ENCODE measurements at places on chromosomes 5 and 9.

DNA sequence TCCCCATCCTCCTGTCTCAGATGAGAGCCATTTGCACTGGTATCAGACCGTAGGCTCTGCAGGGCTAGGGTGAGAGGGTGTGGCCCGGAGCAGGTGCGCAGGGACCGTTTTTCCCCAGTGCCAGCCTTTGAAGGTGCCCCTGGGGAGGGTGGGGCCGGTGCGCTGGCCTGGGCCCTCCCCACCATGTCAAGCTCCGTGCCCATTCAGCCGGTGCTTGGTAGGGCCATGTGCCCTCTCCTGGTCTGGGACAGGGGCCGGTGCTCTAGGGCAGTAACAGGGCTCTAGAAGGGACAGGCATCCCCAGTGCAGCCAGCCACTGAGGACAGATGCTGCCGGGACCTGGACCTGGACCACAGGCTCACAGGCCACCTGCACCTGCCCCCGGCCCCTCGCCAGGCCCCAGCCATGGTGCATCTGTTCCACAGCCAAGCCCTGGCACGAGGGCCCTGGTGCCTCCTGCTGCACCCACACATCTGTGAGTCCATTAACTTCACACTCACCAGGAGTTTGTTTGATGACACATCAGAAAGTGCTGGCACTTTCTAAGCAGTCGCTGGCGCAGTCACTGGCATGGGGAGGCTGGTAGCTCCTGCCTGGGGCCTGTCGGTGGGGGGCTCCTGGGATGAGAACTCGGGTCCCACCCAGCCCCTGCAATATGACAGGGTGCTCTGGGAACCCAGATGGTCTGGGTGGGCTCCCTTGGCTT lies 5.0 kb upstream of the QRFP start:
- DNase-seq = no peak

DNA sequence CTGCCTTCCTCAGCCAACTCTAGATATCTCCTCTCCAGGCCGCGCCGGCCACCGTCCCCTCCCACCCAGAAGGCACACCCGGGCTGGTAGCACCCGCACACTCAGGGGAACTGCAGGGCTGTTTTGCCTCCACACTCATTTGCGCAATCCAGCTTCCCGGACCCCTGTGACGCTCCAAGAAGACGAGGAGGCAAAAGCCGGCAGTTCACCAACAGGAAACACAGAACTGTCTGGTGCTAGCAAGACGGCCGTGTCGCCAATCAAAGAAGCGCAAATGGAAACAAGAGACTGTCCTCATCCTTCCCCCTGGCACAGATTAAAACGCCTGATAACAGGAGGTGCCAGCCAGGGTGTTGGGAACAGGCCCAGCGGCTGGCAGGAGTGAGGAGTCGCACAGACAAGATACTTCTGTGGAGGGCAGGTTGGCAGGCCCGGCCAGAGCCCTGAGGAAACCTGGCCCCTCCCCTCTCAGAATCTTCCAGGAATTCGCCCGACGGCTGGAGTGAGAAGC lies 7.8 kb downstream of the AGPAT2 start:
- no peak for DNase-seq

DNA sequence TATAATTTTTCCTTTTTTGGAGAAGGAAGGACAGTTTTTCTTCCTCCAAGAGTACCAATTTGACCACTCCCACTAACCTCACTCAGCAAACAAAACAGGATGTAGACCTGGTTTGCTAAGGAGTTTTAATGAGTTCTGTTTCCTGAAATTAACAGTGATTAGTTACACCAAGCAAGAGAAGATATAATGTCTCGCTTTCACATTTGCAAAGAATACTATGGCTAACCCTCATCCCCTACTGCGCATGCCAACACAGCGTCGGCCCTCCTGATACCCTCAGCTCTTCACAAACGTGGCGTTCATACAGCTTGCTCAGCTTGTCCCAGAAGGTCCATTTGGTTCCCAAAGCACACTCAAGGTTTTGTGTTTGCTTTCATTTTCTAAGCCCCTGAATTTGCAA lies 41.9 kb upstream of the IPPK start:
- no peak for DNase-seq

DNA sequence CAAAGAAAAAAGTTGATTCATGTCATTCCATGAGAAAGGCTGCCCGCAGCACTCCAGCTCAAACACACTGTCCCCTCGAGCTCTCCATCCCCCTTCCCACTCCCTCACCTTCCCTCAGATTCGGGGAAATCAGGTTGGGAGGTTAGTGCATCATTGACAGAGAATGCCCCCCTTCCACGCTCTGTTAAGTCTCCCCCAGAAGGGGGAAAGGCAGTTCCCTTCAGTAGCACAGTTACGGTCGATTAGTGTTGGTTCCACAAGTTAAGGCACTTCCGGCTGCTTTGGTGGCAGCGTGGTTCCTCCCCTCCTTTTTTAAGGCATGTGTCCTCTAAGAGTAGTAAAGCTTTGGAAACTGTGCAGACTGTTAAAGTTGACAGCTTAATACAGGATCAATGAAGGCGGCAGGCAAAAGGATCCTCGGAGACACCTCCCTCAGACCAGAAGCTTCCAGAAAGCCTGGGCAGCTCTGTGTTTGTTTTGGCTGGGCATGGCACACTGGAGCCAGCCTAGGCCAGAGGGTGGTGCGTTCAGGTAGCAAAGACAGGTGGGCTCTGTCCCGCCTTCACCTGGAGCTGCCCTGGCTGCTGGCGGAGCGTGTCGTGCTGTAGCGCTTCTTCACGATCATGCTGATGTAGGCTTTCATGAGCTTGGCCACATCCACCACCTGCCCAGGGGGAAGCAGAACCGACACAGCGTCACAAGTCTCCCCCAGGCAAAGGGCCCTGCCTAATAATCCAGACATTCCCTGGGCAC lies 49.5 kb upstream of the RETREG1 start:
- no peak for DNase-seq

GRCh38 chr5:113156271-113156877 lies 179.8 kb downstream of the DCP2 start:
- no peak for DNase-seq

GRCh38 chr5:172450861-172451695 lies 3.2 kb downstream of the SH3PXD2B start:
- peak; percentile 4 for DNase-seq

GRCh38 chr5:138601444-138601843 lies 26.2 kb upstream of the HSPA9 start:
- no peak for DNase-seq

DNA sequence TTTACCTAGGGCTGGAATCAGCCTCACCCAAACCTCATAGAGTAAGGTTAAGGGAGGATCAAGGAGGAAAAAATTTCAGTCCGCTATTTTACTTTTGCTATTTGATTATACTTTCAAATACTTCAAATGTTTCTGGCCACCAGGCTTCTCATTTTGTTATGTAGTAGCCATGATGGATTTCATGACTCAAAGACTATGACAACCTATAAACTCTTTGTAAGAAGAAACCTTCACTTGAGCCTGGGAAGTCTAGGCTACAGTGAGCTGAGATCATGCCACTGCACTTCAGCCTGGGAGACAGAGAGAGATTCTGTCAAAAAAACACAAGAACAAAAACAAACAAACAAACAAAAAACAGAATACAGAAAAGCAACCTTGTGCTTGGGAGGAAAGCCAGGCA lies 293.6 kb upstream of the TNC start:
- no peak for DNase-seq

- no peak for DNase-seq
These were observed 213.5 kb downstream of the PBX3 start for GRCh38 chr9:125960626-125961025.

DNA sequence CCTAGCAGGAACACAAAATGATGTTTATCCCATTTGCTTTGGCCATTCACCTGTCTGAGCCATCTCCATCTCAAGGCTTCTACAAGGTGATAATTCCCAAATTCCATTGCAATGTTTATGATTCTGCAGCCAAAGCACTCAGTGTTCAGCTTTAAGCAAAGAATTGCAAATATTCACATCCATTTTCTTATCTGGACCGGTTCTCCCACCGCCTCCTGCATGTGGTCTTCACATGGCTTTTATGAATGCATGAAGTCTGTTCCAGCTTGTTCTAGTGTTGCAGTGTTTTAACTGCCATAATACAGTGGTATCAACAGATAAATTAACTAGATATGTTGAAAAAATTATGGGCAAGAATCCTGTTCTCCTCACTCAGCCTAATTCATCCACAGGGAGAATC lies 443.0 kb upstream of the KLF4 start:
- DNase-seq = no peak

GRCh38 chr5:168054091-168054490 lies 237.4 kb upstream of the WWC1 start:
- DNase-seq = no peak

- no peak for DNase-seq
These were observed 635 bp downstream of the NAA35 start for GRCh38 chr9:85941622-85941940.

DNA sequence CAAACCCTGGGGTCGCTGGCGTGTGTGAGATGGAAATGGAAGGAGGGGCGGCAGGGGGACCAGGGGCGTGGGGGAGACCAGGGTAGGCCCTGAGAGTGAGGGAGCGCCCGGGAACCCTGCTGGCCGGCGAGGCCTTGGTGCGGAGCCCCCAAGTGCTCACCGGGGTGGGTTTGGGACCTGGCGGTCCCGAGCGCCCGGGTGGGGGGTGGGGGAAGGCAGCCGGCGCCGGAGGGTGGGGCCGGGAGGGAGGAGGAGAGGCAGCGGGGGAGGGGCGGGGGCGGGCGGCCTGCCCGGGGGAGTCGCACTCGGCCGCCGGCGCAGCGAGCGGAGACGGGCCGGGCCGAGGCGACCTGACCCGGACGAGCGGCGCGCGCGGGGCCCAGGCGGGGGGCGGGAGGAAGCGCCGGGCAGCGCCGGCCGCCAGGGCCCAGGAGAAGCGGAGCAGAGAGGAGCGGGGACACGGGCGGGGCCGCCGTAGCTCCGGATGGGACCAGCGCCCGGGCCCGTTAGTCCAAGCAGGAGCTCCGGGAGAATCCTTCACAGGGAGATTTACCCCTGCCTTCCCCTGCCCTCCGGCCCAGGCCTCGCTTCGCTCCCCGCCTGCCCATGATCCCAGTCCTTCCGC lies at the start of gene NPR2:
NPR2 (plus strand) TSS at position 295 of the 625 bp plus-strand sequence. CDS start 818 bp downstream, outside the sequence.
- DNase-seq = no peak

DNA sequence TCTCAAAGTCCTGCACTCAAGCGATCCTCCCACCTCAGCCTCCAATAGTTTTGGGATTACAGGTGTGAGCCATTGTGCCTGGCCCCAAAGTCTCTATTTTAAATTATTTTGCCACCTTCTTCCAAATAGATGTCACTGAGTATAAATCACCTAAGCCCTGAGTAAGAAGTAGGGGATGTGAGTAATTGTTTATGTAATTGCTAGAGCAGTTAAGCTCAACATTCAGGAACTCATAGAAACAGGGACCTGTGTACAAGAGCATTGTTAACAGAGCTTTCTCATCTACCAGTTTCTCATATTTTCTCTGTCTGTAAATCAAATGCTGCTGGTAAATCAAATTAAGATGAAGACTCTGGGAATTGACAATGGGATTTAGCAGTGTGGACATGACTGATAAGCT lies 26.3 kb downstream of the CDK7 start:
- DNase-seq = no peak

DNA sequence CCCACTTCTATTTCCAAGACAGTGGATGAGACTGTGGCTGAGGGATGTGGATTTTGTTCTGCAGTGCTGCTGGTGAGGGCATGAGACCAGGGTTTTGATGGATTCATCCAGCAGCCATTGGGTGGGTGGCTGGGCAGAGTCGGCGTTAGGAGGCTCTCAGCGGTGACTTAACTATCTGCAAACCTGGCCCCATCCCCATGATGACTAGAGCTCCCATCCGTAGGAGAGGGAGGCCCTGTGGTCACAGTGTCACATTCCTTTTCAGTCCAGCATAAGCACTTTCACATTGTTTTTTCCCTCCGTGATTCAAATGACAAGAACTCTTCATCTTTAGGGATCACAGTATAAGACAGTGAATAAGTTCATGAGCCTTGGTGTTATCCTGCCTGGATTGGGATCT lies 60.4 kb upstream of the SPRY4 start:
- no peak for DNase-seq

DNA sequence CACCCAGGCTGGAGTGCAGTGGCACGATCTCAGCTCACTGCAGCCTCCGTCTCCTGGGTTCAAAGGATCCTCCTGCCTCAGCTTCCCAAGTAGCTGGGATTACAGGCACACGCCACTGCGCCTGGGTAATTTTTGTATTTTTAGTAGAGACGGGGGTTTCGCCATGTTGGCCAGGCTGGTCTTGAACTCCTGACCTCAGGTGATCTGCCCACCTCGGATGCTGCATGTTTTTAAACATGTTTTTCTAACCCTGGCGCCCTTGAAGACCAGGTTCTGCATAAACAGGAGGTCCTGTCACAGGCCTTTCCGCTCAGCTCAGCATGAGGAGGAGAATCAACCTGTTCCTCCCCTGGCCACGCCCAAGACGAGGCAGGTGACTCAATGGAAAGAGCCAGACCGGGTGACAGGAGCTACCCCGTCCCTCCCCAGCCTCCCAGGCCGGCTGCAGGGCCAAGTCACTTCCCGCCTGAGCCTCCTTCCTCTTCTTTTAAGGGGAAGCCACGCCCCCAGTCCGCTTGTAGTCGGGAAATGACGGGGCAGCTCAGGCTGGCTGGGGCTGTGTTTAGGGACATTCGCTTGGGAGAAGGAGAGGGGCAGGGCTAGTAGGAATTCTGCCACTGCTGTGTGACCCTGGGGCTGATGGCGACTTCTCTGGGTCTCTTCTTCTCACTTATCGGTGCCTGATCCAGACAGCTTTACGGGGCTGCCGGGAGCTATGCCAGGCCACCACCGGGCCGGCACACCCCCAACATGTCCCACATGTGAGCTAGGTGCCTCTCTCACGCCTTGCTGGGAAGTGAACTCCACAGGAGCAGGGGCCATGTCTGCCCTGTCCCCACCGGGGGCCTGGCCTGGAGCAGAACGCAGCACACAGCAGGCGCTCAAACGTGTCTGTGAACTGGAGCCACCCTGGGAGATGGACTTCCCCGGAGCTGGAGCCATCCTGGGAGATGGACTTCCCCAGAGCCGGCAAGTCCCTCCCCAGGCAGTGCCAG lies 6.1 kb downstream of the NOTCH1 start:
- DNase-seq = no peak

DNA sequence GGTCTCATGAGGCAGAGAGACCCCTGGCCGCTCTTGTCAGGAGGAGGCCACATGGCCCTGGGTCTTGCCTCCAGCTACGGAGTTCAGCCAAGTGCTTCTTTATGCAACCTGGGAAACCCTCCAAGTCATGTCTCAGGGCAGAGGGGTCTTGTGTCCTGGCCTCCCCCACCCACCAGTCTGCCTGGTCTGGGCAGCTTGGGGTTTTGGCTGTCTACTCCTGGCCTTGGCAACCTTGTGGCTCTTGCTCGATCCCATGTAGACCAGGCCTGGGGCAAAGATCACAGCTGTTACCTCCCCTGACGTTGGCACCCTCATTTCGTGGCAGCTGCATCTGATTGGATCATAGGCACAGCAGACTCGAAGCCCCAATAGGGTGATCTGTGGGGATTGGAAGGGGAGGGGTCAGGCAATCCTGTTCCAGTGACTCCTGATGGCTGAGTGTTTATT lies 28.4 kb downstream of the JADE2 start:
- DNase-seq = no peak

GRCh38 chr5:173917788-173918786 lies 29.9 kb downstream of the CPEB4 start:
- no peak for DNase-seq

GRCh38 chr5:124580512-124580911 lies 165.9 kb downstream of the ZNF608 start:
- no peak for DNase-seq
